ENCODE measurements at places on chromosomes 13 and 19.

- peak; percentile 55 for DNase-seq
Observed at GRCh38 chr13:49499889-49500660, 4.3 kb downstream of the PHF11 start.

DNA sequence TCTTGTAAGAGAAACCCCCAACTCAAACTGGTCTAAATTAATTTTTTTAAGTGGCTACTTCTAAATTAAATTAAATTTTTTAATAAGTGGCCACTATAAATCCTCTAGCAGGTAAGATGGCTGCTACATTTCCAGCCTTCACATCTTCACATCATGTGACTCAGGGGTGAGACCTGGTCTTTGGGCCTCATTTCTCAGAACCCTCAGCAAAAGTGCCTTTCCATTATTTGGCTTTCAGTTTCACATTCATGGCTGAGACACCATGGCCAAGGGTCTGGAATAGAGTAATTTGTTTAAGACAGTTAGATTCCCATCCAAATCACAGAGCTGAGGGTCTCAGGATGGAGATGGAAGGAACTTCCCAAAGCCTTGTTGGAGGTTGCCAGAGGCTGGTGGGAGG, 47.5 kb downstream of the DCT start:
- no peak for DNase-seq

DNA sequence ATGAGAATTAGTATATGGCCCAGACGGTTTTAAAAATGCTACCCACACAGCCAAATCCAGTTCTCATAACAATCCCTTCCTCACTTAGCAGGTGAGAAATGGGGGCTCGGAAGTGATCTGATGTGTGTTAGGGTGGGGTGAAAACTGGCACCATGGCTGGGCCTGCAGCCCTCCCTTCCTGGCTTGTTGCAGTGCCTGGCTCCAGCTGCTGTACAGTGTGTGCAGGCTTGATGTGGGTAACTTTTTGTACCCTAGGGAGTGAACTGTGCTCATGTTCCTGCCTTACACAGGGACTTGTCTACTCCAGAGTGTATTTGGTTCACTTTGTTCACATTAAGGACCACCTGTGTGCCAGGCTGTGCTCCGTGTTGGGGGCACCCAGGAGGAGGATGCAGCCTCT, 177.2 kb downstream of the LMO7 start:
- no peak for DNase-seq

GRCh38 chr13:73702419-73703071, 431.7 kb downstream of the KLF12 start:
- DNase-seq: no peak

DNA sequence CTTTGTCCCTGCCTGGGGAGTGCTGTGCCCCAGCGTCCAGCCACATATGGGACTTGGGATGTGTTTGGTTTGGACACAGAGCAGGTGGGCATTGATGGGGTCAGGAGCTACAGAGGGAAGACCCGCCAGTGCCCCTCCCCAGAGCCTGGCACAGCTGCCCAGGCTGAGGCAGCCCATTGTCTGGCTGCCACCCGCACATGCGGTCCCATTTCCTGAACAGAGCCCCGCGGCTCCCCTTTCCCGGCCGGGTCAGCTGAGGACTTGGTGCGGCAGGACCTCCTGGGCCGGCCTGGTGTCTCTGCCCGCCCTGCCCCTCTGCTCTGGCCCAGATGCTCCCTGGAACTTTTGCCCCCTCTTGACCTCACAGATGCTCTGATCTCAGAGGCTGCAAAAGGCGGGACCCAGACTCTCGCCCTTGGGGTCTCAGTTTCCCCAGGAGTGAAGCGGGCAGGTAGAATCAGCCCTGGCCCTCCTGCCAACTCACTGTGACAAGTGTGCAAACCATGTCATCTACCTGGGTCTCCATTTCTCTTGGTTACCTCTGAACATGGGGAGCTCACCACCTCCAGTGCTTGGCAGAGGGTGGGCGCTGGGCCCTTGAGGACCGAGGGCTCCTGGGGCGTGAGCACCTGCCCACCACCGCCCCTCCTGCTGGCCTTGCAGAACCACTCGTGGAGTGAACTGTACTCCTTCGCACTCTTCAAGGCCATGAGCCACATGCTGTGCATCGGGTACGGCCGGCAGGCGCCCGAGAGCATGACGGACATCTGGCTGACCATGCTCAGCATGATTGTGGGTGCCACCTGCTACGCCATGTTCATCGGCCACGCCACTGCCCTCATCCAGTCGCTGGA, 17.8 kb downstream of the HCN2 start:
- DNase-seq: no peak

GRCh38 chr13:29613101-29613500, 17.6 kb upstream of the SLC7A1 start:
- DNase-seq: no peak

DNA sequence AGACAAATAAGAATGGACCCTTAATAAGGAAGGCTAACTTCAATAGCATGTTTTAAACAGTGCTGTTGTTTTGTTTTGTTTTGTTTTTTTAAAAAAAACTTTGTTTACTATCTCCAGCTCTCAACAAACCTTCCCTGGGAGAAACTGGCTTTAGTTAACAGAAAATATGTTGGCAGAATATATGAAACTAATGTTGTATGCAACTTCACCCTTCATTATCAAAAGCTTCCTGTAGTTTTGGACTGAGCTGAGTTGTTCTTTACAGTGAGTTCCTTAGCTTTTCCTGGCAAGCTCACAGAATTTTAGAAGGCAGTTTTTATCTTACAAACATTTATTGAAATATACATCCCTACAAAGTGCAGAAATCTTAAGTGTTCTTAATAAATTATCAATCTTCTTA, 2480.7 kb upstream of the PCDH20 start:
- DNase-seq: no peak

DNA sequence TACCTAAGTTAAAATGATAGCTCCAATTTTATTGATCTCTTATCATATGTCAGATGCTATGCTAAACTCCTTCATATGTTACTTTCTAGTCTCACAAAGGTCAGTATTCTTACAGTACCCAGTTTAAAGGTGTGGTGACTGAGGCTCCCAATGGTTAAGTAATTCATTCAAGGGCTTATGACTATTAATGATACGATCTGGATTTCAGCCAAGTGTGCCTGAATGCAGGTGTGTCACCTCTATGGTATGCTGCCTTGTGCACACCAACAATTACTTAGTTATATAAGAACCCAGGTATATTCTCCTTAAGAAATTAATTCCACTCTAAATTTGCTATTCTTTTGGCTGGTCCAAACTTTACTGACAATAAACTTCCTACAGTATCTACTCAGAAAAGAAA, 84.6 kb upstream of the TRPC4 start:
- DNase-seq: no peak

- DNase-seq: no peak
Observed at GRCh38 chr13:60924856-60925255, 490.8 kb downstream of the PCDH20 start.

Data from stimulated activated effector memory CD8-positive, alpha-beta T cell treated with anti-CD3 and anti-CD28 coated beads, Interleukin-12 subunit alpha, Interleukin-12 subunit beta, amount 100 ng/mL, for 72 hours (primary cell).